CD14-positive monocyte (primary cell): ENCODE measurements at places on chromosomes 2 and 18.
A peak's percentile ranks its signal among the peaks of the same experiment; 100 is the strongest.

DNA sequence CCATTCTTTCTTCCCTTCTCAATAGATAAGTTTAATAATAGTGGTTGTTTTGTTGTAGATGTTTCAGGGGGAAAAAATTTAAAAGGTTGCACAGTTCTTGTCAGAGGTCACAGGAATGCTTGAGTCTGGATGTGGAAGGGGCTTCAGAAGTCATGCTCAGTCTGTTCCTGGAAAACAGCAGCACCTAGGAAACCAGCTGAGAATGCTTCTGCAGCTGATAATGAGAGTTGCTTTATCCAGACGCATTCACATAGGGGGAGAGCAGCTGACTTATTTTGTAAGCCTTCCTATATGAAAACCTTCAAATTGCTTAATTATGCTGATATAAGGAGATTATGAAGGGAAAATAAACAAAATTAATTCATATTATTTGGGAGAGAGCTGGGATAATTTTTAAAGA is 235.5 kb downstream of the GULP1 start:
- DNase-seq = no peak

DNA sequence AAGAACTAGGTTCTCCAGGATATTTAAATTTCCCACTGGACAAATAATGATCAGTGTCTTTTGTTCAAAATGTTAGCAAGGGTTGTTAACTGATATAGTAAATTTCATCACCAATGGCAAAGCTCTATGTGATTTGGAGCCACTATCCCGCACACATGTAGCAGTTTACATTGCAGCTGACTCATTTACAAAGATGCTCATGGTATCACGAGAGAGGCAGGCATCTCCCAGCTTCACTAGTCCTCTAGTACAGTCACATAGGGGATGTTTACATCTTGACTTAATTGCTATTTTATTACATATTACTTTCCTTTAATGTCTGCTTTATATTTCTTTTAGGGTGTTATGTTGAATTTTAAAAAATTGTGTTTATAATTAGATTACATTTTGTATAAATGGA is 30.7 kb downstream of the KCNE4 start:
- no peak for DNase-seq

- no peak for DNase-seq
These were observed 2.1 kb upstream of the TANC1 start for GRCh38 chr2:158966312-158966711.

GRCh38 chr18:75742516-75742915 is 315.0 kb upstream of the SMIM21 start:
- DNase-seq = no peak

DNA sequence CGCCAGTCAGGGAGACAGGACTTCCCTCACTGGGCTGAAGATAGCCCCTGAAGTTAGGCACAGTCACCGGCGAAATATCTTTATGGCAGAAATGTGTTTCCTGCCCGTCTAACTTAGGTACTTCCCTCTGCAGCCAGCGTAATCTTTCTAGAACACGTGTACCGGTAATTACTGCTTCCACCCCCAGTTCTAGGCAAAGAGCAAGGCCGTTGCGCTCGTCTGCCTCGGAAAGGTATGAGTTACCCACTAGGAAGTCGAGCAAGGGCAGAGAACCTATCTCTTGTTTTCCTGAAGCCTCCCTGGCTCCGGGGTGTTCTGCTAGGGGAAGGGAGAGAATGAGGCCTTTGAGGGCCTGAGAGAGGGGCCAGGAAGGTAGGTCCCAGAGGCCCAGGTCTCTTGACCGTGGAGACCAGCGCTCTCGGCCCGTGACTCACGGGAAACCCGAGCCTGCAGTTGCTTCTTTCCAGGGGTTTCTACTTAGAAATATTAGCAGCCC is 70.0 kb downstream of the TWSG1 start:
- peak; percentile 28 for DNase-seq

DNA sequence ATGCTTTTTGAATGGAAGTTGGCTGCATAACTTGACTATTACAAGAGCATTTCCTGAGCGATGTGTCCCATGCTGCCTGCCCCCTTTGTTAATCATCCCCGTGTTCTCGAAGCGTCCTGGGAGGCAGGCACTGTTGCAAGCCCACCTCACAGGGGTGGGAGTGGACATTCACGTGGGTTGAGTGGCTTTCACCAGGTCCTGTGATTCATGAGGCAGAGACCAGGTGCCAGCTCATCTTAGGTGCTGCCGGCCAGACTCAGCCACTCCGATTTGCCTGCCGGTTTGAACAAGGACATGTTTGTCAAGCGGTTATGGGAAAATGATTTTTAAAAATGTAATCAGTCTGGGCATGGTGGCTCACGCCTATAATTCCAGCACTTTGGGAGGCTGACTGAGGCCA is 112.5 kb downstream of the ZNF532 start:
- DNase-seq = no peak

GRCh38 chr2:170525566-170525900 is 189.6 kb upstream of the SP5 start:
- DNase-seq = no peak

DNA sequence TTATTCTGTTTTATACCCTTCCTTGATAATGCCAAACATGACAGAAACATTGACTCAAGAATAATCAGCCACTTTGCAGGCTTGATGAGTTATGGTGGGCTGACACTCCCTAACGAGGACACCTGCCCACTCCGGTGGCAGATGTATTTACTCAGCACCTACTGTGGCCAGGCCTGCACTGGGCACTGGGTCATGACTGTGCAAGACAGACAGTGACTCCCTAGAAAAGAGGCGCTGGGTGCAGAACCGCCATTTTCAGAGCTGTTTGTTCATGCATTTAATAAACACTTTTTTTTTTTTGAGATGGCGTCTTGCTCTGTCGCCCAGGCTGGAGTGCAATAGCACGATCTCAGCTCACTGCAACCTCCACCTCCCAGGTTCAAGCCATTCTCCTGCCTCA is 32.5 kb downstream of the SNED1 start:
- no peak for DNase-seq

DNA sequence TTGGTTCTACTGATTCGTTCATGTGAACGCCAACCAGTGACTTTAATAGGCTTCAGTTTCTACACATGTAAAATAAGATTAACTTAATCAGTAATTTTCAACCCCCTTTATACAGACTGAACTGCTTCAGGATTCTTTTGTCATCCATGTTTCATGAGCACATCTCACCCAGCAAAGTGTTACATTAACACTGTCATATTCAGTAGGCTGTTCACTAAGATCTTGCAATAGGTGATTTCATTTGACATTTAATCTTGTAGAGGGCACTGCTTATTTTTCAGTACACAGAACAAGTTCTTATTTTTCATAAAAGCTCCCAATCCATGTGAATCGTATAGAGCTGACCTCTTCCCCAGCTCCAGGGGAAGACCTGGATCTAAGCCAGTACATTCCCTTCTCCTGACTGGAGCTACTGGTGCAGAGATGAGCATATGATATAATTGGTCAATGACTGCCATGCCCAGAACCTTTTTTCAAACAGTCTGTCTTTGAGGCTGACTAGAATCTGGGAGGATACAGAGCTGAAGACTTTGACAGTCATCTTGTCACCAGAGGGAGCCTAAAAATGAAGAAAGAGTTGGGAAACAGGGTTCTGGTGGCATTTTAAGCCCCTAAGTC is 72.2 kb upstream of the CHRNA1 start:
- DNase-seq = no peak

DNA sequence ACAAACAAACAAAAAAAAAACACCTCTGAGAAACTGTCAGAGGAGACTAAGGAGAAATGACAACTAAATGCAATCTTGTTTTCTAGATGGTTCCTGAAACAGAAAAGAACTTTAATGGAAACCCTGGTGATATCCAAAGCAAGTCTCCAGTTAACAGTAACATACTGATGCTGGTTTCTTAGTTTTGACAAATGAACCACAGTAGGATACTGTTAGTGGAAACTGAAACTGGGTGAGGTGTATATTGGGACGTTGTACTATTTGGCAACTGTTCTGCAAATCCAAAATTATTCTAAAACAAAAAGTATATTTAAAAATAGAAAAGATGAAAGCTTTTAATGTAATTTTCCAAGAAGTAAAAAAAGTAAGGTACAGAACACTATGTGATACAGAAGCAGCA is 11.4 kb downstream of the SESTD1 start:
- DNase-seq = no peak

GRCh38 chr2:25714740-25715139 is 41.4 kb upstream of the DTNB start:
- no peak for DNase-seq

- no peak for DNase-seq
These were observed 33.1 kb upstream of the TTC39C start for GRCh38 chr18:23981369-23981980.

DNA sequence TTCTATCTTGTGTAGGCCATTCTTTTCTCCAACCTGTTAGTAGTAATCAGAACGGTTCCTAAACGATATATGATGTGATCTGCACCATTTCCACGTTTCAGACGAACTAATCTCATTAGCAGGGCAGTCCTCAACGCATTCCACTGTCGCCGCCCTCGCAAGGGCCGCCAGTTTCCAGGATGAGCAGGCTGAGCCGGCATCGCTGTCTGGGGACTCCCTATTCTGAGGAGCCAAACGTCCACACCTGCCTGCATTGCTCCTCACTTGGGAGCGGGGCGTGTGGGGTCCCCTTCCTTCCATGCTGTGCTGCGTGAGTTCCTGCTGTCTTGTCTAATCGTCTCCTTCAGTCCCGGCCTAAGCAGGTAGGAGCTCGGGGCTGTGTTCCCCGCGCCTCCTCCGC is 76.6 kb downstream of the PSMG2 start:
- no peak for DNase-seq

- no peak for DNase-seq
These were observed 10.5 kb downstream of the COL3A1 start for GRCh38 chr2:188984680-188985079.

DNA sequence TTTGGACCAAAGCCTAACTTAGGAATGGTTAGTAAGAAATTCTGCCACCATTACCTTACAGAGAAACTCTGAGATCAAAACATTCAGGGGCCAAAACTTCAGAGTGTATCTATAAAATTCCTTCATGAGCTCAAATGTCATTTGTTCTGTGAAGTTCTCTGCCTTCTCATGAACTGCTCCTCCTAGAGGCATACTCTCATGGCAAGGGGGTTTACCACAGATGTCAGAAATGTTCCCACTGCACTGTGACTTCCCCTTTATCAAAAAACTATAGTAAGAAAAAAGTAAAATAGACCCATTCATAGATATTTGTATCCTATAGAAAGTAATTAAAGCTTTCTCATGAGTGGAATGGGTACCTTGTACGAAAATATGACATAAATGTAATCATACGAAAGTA is 68.5 kb downstream of the USP40 start:
- DNase-seq = no peak

DNA sequence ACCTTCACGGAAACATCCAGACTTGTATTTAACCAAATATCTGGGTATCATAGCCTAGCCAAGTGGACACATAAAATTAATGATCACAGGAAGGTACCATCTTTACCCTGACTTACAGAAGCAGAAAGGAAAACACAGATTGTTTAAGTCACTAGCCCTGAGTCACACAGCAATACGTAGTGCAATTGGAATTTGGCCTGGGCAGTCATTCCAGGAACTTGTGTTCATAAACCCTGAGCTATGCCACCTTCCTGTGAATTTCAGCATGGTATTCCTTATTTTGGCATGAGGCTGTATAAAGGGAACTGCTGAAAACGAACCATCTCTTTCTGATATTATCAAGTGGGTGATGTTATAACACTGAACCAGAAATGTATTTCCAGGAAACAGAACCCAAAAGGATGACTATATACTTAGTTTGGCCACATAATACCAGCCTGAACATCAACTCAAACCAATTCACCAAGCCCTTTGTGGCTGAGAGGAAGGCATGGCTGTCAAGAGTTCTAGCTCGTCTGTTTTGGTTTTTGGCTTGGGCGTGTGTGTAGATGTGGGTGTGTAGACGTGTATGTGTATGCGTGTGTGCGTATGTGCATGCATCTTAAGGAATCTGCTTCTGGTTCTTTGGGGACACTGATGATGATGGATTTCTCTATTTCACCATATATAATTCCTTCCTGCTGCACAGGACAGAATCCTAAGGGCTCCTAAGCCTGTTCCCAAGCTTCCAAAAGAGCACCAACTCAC is 533.4 kb upstream of the ID2 start:
- no peak for DNase-seq

DNA sequence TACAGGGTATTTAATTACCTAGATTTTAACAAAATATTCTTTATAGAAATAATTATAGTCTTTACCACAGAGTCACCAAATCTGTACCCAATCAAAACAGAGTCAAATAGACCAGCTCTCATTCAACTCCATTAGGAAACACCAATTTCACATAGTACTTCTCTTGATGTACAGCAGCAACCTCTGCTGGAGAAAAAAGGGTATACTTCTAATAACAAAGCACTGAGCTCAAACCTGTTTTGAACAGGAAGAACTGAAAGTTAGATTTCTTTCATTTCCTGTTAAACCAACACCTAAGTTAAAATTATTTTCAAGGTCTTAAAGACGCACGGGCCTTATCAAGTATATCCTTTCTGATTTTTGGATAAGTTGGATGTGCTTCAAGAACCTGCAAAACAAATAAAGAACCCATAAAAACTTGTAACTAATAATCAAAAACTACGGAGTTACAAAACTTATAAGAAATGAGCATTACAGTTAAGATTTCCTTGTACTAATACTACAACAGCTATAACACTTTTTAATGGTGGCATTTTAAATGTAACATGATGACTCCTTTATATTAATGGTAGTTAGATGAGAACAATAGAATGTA is 79.0 kb downstream of the TTC21B start:
- peak; percentile 44 for DNase-seq

DNA sequence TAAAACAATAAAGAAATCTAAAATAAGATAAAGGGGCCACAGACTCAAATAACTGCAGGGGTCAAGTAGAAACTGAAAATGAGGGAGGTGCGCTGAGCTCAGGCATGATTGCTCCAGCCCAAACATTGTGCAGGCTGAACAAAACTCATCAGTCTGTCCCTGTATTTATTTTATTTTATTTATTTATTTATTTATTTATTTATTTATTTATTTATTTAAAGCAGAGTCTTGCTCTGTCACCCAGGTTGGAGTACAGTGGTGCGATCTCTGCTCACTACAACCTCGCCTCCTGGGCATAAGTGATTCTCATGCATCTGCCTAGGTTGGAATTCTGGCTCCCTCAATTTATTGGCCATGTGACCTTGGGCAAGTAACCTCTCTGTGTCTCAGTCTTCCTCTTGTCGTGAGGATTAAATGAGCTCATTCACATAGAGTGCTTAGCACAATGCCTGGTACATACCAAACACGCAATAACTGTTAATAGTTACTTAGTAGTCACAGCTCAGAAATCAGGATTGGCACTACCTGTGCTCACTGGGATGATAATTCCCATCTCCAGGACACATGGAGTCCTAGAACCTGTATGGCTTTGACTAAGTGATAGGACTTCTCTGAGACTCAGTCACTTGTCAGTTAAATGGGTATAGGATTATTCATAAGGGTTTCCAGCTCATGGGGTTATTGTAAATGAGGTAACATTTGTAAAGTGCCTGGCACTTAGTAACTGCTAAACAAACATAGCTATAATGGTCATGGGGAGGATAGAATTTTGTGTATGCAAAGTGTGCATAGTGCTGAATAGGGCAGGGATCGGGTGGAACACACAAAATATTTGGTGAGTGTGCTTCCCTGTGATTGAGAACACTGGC is 6.0 kb downstream of the SPEG start:
- no peak for DNase-seq

GRCh38 chr2:52862801-52863200 is 904.8 kb upstream of the CHAC2 start:
- no peak for DNase-seq
